ENCODE measurements at places on chromosomes 16 and 17.
A peak's percentile ranks its signal among the peaks of the same experiment; 100 is the strongest.

DNA sequence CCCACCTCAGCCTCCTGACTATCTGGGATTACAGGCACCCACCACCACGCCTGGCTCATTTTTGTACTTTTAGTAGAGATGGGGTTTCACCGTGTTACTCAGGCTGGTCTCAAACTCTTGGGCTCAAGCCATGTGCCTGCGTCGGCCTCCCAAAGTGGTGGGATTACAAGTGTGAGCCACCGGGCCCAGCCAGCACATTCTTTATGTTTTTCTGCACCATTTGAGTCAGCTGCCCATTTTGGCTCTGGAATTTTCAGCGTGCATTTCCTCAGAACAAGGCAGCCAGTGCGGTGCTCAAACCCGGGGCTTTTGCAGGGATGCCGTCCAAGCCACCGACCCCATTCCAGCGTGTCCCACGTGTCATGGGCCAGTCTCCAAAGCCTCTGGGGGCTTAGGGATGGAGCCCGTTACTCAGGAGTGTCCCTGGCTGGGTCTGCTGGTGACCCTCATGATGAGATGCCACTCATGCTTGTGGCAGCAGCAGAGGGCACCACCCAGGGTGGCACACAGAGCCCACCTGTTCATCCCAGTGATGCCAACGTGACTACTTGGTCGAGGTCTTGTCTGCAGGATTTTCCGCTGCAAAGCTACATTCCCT is 3.7 kb upstream of the RAB40C start:
- no peak for DNase-seq
- no peak overlapping the region for H3K4me3 ChIP-seq
- no peaks in the 10 kb centered on the region for H3K4me1 ChIP-seq
- H3K27ac ChIP-seq: no peak overlapping the region
- peaks cover 18% of the 10 kb centered on the region for H3K27me3 ChIP-seq

- H3K36me3 ChIP-seq: no peaks in the 10 kb centered on the region
- H3K4me3 ChIP-seq: no peak overlapping the region
- peak; percentile 95 for DNase-seq
- H3K4me1 ChIP-seq: no peaks in the 10 kb centered on the region
- H3K27me3 ChIP-seq: no peaks in the 10 kb centered on the region
Observed at GRCh38 chr17:50269477-50270434, 4.5 kb upstream of the TMEM92 start.

- no peaks in the 10 kb centered on the region for H3K27me3 ChIP-seq
- H3K4me1 ChIP-seq: no peaks in the 10 kb centered on the region
- no peak overlapping the region for H3K27ac ChIP-seq
- H3K36me3 ChIP-seq: no peaks in the 10 kb centered on the region
- peak overlapping the region; percentile 65 for H3K4me3 ChIP-seq
Observed at GRCh38 chr17:22217135-22217534, 524.8 kb downstream of the KCNJ18 start.

GRCh38 chr16:89502081-89502843 is 5.9 kb upstream of the SPG7 start:
- H3K4me1 ChIP-seq: no peaks in the 10 kb centered on the region
- no peaks in the 10 kb centered on the region for H3K36me3 ChIP-seq
- H3K27ac ChIP-seq: no peak overlapping the region
- H3K27me3 ChIP-seq: no peaks in the 10 kb centered on the region
- no peak for DNase-seq

DNA sequence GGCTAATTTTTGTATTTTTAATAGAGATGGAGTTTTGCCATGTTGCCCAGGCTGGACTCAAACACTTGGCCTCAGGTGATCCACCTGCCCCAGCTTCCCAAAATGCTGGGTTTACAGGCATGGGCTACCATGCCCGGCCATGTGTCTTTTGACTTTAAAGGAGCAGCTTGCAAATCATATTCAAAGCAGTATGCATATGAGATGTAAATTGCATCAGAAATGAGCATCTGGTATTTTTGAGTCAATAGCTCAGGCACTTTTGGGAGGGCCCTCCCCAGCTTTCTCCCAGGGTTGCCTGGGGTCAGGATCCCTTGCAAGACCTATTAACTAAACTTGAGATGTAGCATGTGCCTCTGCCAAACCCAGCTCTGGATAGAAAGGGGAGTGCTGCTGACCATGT is 21.5 kb downstream of the EPOP start:
- no peaks in the 10 kb centered on the region for H3K27me3 ChIP-seq
- DNase-seq: peak; percentile 39
- H3K27ac ChIP-seq: no peak overlapping the region
- H3K4me3 ChIP-seq: no peak overlapping the region
- no peaks in the 10 kb centered on the region for H3K36me3 ChIP-seq

- H3K4me1 ChIP-seq: peaks cover 4% of the 10 kb centered on the region
- no peaks in the 10 kb centered on the region for H3K27me3 ChIP-seq
- no peak for DNase-seq
- H3K36me3 ChIP-seq: no peaks in the 10 kb centered on the region
Observed at GRCh38 chr16:85512808-85513115, 100.4 kb upstream of the GSE1 start.

DNA sequence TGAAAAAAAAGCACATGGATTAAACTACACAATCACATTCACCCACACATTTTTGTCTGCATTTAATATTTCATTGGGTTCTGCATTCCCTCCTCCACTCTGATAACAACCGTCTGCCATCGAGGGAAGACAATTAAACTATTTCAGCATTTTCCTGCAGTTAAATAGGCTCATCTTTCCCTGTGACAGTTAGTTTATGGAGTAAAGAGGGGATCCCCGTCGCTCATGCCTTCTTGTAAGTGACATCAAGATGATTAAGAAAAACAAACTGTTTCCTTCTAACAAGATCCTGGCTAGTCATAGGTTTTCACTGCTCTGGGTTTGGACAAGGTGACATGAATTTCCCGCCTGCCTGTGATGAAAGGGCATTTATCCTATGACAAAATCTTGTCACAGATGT is 98.0 kb upstream of the DYNLRB2 start:
- H3K36me3 ChIP-seq: no peaks in the 10 kb centered on the region
- no peak overlapping the region for H3K27ac ChIP-seq
- H3K4me3 ChIP-seq: no peak overlapping the region
- DNase-seq: no peak

DNA sequence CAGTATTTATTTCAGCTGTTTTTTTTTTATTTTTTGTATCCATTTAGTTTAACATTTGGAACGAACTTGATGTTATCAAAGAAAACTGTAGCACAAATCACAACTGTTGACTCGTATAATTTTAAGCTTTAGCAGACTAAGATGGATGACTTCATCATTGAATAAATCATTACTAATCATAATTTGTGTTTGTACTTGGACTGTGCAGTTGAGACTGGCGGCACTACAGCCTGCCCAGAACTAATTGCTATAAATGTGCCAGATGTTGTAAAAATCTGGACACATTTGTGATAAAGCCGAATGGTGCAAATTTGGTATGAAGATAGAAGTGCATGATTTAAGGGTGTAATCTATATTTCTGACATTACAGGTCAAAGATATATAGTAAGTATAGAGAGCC is 897.7 kb upstream of the CDH8 start:
- H3K27me3 ChIP-seq: no peaks in the 10 kb centered on the region
- peaks cover 3% of the 10 kb centered on the region for H3K4me1 ChIP-seq
- no peak for DNase-seq
- H3K27ac ChIP-seq: no peak overlapping the region
- no peak overlapping the region for H3K4me3 ChIP-seq

- peak; percentile 91 for DNase-seq
- no peak overlapping the region for H3K4me3 ChIP-seq
- no peak overlapping the region for H3K27ac ChIP-seq
- H3K27me3 ChIP-seq: no peaks in the 10 kb centered on the region
- peaks cover 4% of the 10 kb centered on the region for H3K4me1 ChIP-seq
- H3K36me3 ChIP-seq: peaks cover 20% of the 10 kb centered on the region
Observed at GRCh38 chr17:57612202-57613071, 132.7 kb downstream of the CCDC182 start.
